ENCODE measurements at places on chromosomes 7 and 10. TPM values are rescaled to one million over a fixed set of nuclear protein-coding genes. Genes with fewer than 3 reads are reported as not detected.
A peak's percentile ranks its signal among the peaks of the same experiment; 100 is the strongest.

DNA sequence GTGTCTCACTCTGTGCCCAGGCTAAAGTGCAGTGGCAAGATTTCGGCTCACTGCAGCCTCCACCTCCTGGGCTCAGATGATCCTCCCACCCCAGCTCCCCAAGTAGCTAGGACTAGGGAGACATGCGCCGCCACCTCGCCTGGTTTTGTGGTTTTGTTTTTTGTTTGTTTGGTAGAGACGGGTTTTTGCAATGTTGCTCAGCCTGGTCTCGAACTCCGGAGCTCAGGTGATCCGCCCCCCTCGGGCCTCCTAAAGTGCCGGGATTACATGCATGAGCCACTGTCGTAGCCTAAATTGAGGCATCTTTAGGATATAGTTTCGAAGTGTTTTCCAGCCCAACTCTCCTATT lies 781 bp downstream of the ZNF727 start:
- DNase-seq: no peak

- DNase-seq: no peak
Observed at GRCh38 chr7:147611431-147611830, 979.1 kb upstream of the C7orf33 start.

GRCh38 chr7:143514995-143515735 lies 37.5 kb downstream of the TAS2R41 start:
- DNase-seq: no peak

Gene LAMTOR4
- 155 TPM for total RNA-seq

DNA sequence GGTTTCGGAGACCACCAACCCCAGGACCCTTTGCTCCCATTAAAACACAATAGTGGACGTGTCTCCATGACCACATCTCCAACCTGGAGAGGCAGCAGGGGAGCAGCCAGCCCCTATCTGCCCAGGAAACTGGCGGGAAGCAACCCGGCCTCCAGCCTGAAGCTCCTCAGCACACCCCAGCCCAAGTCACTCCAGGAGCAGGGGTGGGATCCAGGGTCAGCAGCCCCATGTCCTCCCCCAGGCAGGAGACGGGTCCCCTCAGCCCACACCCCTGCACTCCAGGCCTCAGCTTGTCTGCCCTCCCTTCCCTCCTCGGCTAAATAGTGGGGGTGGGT lies 601 bp downstream of the ADAM8 start:
- no peak for DNase-seq

- DNase-seq: no peak
Observed at GRCh38 chr10:109960682-109961081, 37.4 kb upstream of the XPNPEP1 start.

DNA sequence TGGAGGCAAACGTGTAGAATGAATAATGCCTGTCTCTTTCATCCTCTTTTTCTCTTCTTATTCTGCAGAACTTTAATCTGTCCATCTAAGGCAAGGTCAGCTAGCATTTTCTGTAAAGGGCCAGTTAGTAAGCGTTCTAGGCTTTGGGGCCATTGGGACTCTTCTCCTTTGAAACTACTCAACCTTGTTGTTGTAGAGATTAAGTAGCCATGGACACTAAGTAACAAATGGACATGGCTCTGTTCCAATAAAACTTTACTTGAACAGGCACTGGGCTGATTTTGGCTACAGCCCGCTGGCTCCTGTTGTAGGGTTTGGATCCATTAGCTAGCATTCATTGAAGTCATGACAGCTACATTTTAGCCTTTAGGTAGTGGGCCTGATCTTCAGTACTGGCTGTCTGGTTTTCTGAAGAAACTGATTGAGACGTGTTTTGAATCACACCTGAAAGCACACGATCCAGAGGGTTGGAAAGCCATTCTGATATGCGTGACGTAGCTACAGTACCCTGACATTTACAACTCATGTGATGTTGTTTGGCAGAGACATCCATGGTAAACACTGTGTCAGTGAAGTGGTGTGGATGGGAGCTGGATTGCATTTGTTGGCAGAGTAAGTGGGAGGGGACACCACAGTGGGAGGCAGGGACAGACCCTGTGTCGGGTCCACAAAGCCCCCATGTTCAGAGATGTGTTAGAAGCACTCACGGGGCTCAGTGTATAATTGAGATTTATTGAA lies 92.5 kb downstream of the MTPN start:
- no peak for DNase-seq

Gene TMEM229A
- 0.55 TPM for total RNA-seq

DNA sequence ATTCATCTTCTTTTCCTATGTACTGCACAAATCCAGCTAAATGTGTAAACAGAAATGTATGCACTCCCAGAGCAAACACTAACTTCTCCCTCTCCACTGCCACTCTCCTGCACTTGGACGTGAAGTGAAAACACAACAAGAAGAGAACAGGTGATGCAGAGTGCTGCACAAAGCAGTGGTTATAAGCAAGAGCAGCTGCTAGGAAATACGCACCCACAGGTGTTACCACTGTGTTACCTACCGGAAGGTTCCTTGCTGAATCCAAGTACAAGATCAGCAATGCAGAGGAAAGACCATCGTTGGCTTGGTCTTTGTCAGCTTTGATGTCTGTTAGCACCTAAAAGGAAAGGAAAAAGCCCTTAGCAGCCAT lies 54.6 kb upstream of the NCAPG2 start:
- no peak for DNase-seq

DNA sequence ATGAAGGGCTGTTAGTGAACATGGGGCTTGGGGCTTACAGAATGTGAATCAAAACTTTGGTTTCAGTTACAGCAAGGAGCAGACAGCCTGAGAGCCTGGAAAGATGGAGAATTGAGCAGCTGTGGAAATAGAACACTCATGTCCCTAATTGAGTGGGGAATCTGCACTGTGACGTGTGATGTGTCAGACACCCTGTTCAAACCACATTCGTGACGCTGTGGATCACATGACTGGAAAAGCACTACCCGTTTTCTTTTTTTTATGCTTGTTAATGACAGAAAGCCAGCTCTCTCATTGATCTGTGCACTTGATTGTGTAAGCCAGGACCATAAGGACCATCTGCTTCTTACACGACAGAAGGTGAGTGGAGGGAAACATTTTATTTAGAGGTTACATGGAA lies 15.1 kb upstream of the TBX20 start:
- no peak for DNase-seq

DNA sequence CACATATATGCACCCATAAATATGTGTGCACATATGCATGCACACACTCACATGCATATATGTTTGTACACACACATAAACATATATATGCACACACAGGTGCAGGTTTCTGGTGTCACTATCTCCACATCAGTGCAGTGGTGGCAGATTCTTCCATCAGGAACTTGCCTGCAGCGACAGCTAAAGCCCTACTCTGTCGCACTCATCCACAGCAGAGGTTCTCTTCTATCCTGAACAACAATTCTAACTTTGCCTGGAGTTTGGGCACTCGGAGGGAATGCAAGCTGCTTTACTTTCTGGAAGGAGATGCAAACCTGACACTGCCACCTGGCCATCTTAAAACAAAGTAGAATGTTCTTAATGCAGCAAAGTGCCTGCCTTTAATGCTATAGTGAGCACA lies 745.8 kb downstream of the GRID1 start:
- no peak for DNase-seq

Gene OPN1SW
- 0.28 TPM for total RNA-seq

Gene MSMB
- not detected for total RNA-seq

DNA sequence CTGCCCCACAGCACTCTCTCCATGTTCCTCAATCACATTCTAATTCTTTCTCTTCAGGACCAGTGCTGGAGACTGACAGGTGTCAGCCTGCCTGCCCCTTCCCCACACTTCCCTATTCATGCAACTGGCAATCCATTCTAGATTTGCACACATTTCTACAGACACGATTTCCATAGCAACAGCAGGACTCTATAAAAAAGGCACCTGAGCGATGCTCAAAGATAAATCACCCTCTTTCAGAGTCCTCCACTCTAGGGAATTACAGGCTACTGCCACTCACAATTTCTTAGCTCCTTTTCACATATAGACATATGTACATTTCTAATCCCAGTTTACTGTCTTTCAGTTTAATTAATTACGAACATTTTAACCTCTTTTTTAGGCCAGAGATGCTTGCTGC lies 118.1 kb upstream of the ANKRD1 start:
- no peak for DNase-seq

GRCh38 chr7:53351681-53352080 lies 316.2 kb downstream of the POM121L12 start:
- DNase-seq: no peak

Gene FFAR4
- 0.30 TPM for total RNA-seq

DNA sequence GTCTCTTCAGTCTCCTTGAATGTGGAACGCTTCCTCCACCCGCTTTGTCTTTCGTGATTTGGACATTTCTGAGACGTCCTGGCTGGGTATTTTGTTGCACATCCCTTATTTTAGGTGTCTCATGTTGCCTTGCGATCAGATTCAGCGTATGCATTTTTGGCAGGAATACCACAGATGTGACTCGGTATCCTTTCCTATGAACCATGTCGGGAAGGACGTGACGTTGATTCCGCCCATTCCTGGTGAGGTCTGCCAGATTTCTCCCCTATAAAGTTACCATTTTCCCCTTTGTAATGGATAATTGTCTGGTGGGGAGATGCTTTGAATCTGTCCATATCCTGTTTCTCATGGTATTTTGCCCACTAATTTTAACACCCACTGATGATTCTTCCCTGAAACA lies 49.6 kb downstream of the RBM17 start:
- DNase-seq: no peak

DNA sequence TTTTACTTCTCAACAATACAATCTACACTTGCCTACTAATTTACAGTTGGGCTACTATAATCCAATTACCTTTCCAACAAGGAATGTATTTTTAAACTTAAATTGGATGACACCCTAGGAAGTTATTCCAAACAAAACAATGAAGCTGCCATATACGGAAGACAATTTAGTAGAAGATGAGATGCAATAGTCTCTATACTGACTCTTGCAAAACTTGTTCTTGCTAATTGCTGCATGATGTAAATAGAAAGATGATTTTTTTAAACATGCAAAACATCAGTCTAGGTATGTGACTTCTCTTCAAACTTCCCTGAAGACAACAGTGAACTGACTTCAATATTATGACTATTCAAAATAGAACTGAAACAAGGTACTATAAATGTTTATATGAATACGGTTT lies 17.6 kb downstream of the NT5C3A start:
- no peak for DNase-seq

DNA sequence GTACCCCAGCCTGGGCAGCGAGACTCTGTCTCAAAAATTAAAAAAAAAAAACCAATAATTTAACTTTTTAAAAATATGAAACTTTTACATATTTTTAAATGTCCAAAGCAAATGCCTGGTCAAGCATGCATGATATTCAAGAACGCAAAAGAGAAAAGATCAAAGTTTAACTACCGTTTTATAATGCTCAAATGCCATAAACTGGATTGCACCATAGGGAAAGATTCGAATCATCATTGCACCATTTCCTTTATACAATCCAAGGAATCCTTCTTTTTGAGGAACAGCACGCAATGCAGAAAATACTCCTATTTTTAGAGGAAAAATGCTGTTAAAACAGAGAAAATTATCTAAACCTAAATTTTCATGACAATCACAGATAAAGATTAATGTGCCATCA lies 20.9 kb downstream of the SLC25A16 start:
- no peak for DNase-seq

DNA sequence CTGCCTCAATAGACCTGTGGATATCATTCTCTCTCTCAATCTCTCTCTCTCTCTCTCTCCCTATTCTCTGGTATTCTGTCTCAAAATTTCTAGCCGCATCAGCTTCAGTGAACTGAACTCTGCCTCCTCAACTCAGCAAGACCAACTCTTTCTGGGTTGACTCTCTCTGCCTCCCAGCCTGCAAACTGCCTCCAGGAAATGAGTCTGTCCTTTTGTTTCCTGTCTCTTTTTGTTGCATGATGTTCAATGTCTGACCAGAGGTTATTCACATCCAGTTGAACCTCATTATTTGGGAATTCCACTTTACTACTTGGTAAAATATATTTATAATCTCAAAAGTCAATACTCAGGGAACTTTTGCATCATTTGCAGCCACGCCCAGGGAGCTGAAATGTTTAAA lies 682.7 kb upstream of the FZD8 start:
- DNase-seq: no peak

- DNase-seq: no peak
Observed at GRCh38 chr7:114295522-114295921, 119.1 kb upstream of the FOXP2 start.

DNA sequence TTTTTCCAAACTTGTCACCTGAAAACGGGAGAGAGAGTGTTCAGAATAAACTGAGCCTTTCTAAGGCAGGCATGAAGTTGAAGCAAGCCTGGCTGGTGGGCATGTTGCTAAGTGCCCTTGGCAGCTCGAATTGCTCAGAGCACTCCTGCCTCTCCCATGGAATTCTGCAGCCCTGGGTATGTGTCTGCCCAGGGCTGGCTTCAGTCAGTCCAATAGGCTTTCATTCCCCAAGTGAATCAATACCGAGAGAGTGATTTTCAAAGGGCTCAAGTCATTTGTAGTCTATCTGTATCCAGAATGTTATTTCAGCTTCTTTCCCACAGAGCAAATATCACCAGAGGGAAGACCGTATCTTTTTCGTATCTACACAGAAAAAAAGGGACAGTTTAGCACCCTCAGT lies 415.5 kb upstream of the COBL start:
- DNase-seq: peak; percentile 58

GRCh38 chr7:43615558-43616145 lies 32.7 kb downstream of the STK17A start:
- peak; percentile 55 for DNase-seq

- no peak for DNase-seq
Observed at GRCh38 chr7:39608278-39608677, 15.1 kb upstream of the RALA start.

Measured in spinal cord (tissue), 10 donors.